ENCODE measurements at places on chromosomes 6 and 20.

- DNase-seq, result no peak
Observed at GRCh38 chr6:92757925-92758324, 661.4 kb downstream of the EPHA7 start.

GRCh38 chr6:93915961-93916360 lies 496.6 kb upstream of the EPHA7 start:
- DNase-seq, result no peak

DNA sequence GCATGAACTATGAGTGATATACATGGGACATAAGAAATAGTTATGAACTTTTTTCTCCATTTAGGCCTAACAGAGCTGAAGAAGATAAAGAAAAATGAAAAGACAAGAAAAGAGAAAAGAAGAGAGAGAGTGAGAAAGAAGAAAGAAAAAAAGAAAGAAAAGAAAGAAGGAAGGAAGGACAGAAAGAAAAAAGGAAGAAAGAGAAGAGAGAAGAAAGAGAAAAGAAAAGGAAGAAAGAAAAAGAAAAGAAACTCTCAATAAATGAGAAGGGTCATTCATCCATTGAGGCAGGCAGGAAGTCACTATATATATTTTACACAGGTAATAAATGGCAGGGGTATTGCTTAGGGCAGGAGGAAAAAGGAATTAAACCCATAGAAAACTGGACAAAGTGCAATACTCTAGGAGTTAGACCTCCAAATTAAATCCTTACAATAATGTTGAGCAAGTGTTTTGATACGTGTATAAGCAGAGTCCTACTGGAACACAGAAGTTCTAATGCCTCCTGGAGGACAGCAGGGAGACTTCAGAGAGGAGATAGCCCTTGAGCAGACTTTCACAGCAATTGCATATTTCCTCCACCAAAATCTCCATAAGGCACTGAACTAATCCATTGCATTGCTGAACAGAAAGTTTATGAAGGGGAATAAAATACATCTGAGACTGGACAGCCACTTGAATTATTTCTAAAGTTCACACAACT lies 86.4 kb upstream of the TENT5A start:
- no peak for DNase-seq

GRCh38 chr20:49831022-49831769 lies 18.6 kb downstream of the SLC9A8 start:
- no peak for DNase-seq

DNA sequence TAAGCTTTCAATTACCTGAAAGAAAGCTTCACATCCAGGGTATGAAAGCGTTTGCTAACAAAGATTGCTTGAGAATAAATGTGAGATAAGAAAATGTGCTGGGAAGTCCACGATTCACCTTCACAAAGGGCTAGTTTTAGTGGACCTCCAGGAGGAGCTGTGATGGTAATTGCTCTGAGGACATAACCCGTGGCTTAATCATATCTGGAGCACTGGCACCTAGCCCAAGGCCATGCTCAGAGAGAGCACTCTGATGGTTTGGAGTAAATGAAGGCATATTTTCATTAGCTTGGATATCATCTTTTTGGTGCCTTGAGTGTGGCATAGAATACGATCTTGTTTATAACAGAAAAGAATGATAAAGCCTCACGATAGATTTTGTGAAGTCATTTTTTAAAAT lies 46.9 kb upstream of the BACH2 start:
- DNase-seq, result peak; percentile 50

GRCh38 chr20:48416002-48416401 lies 411.8 kb downstream of the PREX1 start:
- no peak for DNase-seq

DNA sequence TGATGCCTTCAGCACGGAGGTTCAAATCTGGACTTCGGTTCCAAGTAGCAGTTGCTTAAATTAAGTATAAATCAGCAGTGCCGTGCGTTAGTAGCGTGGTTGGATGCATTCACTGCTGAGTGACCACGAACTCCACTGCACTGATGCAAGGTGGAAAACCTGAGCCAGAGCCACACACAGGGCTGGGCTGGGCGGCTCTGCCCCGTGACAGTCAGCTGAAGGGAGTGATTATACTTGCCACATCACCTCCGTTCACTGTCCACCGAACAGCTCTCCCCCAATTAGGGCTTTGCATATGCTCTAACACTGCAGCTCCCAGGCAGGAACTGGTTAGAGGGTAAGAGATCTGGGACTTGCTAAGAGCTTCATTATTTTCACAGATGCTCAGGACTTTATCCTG lies 22.2 kb downstream of the PPP1R3G start:
- no peak for DNase-seq

DNA sequence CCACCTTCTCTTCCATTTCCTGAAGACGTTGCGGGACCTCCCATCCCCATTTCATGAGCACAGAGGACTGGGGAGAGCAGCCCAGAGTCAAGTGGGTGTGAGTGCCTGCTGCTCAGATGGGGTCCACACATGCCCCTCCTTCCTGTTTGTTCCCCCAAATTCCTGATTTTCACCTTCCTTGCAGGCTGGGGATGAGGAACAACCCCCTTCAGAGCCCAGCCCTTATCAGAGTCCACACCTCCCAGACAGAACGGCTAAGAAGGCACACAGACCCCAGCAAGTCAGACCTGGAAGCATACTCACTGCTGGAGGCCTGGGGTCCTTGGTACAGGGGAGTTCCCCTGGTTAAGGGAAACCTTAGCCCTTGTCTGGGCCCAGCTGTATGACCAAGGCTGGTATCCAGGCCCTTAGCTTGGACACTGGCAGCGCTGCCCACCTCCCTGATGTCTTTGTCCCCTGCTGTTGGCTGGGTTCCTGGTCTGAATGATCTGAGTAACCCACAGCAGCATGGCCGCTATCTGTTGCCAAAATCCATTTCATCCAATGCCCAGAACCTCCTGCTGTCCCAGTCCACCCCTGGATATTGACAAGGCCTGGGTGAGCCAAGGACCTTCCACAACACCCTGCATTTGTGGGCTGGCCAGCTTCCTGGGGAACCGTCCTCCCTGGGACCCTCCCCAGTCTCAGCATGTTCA lies 230.9 kb downstream of the SYNDIG1 start:
- DNase-seq, result no peak

DNA sequence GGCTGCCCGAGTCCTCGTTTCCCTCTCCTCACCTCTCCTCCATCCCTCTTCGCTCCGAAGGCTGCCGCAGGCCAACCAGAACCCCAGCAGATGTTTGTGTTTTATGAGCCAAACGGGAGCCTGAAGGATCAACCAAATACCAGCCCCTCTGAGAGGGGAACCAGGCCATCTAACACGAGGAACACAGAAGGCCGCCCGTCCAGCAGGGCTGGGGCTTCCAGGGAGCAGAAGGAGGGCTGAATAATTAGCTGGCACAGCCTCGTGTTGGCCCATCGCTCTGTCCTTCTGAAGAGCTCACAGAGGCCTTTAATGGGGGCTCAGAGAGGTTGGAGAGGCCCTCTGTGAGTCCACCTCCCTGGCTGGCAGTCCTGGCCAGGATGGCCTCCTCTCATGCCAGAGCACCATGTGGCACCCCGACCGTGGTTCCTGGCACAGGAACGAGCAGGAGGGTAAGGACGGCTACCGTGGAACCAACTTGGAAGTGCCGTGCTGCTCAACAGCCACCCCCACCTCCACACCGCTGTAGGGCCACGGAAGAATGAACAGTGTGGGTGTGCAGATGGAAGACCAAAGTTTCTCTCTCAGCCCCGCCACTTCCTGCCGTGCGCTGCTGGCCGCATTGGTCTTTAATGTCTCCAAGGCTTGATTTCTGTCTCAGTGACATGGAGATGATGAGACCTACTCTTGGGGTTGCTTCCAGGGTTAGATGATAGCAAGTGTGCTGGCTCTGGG lies 155.2 kb downstream of the SCML4 start:
- DNase-seq, result no peak

DNA sequence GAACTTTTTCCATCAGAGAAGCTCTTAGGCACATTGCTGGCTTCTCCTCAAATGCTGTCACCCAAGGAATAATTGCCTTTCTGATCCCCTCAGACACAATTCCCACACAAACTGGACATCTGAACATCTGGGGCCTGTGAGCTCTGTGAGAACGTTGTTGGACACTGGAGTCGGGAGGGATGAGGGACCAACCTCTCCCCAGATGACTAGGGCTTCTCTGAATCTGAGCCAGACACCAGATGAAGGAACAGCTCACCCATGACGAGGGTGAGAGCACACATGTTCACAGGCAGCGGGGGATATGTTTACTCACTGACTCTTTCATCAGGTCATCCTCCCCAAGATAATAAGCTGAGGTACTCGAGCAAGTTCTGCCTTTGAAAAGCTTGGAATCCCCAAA lies 283.9 kb upstream of the SUPT3H start:
- peak; percentile 83 for DNase-seq

- no peak for DNase-seq
Observed at GRCh38 chr6:107611094-107611810, 121.3 kb downstream of the SOBP start.

DNA sequence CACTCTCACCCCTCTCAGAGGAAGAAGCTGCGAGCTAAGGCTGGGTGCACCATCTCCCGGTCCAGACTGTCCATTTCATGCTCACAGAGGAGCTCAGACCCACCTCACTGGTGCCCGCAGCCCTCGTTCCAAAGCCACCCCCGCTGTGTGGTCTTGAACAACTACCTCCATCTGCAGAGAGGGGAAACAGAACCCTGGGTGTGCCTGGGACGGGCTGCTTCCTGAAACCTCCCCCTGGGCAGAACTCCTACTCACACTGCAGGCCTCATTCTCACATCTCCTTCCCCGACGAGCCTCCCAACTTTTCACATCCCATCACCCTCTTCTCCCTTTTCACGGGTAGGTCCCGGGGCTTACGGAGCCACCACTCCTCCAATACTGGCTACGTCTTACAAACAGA lies 18.1 kb downstream of the PMEPA1 start:
- DNase-seq, result no peak

DNA sequence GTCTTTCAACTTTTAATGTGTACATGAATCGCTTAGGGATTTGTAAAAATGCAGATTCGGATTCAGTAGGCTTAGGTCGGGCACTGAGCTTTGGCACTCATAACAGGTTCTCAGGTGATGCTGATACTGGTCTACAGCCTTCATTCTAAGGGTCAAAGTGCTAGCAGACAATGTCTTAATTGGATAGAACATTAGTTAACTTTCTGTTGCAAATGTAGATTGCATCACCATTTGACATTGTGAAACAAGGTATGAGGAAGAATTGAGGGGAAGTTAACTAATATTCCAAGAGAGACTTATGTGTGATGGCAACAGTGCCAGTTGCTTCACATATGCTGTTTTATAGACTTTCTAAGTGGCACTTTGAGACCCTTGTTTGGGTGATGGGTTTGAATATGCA lies 86.9 kb downstream of the MLIP start:
- DNase-seq, result no peak

DNA sequence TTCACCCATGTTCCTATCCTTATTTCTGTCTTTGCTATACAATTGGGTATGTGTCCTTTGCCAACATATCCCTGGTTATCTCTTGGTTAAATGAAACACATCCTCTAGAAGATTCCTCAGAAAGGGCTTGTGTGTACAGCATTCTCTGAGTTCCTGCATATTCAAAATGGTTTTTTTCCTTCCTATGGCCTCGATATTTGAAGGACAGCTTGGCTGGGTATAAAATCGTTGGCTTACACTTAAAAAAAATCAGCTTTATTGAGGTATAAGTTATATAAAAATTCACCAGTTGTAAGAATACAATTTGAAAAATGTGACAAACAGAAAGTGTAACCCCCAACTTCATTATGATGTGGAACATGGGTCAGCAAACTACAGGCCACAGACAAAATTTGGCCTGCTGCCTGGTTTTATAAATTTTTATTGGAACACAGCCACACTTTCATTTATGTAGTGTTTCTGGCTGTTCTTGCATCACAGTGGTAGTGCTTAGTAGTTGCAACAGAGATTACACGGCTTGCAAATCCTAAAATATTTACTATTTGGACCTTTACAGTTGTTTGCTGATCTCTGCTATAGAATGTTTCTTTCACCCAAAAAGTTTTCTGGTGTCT lies 16.7 kb downstream of the PCMT1 start:
- peak; percentile 86 for DNase-seq

GRCh38 chr20:44427804-44428173 lies 47.9 kb upstream of the TTPAL start:
- DNase-seq, result no peak

- DNase-seq, result peak; percentile 18
Observed at GRCh38 chr6:132780770-132781371, 17.6 kb downstream of the SLC18B1 start.

DNA sequence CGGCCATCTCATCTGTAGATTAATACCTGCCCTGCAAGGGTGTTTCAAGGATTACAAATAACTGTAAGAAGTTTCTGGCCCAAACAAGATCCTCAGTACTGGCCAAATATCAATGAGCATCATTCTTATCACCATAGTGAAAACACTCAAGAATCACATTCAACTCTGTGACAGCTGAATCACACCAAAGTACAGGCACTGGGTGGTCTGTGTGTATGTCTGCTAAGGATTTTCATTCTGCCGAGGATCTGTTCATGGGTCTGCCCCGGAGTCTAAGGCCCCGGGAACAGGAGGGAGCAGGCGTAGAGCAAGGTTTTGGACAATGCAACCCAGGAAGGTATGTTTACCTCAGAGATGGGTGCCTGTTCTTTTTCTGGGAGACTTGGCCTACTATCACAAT lies 110.5 kb downstream of the TRERF1 start:
- no peak for DNase-seq

DNA sequence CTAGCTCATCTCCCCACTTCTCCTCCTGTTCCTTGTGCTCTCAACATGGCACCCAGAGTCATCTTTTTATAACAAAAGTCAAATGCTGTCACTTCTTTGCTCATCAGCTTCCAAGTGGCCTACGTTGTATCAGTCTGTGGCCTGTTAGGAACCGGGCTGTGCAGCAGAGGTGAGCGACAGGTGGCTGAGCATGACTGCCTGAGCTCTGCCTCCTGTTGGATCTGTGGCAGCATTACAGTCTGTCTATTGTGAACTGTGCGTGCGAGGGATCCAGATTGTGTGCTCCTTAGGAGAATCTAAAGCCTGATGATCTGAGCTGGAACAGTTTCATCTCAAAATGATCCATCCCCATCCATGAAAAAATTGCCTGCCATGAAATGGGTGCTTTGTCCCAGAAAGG lies 129.6 kb downstream of the FNDC1 start:
- DNase-seq, result no peak

DNA sequence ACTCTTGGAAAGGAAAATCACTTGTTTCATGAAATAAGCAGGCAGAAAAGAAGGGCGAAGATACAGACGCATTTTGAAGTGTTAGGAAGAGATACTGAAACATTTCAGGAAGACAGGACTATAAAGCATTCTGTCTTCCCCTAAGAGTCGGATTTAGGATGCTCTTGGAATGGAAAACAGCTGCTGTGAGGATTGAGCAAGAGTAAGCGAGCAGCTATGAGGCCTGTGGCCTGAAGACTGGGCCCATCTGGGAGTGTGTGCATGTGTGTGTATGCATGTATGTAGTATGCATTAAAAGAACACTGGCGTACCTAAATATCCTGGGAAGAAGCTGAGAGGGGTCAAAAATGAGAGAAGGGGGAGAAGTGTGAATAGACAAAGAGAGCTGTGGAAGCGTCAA lies 83.6 kb downstream of the SIM1 start:
- peak; percentile 47 for DNase-seq

DNA sequence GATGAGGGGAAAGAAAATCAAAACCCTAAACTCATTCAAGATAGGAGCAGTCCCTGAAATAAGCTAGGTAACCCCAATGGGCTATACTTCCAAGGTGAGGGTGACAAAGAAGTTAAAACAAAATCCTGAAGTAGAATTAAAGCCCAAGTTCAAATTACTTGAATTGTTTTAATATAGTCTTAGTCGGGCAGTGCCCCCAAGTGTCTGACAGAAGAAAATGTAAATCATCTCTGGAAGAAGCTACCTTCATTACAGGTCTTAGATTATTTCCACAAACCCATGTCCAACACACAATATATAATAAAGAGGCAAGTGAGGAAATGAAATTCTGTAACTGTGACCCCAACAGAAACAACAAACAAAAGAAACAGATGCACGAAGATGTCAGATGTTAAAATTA lies 36.8 kb upstream of the L3MBTL3 start:
- peak; percentile 4 for DNase-seq
